ENCODE measurements at places on chromosomes 3 and 15.

GRCh38 chr15:70192490-70192889 lies 94.8 kb upstream of the TLE3 start:
- no peak for DNase-seq

GRCh38 chr3:127689266-127689860 lies 16.6 kb downstream of the ABTB1 start:
- no peak for DNase-seq

- DNase-seq, result no peak
Observed at GRCh38 chr3:23051240-23052140, 151.6 kb upstream of the UBE2E2 start.

DNA sequence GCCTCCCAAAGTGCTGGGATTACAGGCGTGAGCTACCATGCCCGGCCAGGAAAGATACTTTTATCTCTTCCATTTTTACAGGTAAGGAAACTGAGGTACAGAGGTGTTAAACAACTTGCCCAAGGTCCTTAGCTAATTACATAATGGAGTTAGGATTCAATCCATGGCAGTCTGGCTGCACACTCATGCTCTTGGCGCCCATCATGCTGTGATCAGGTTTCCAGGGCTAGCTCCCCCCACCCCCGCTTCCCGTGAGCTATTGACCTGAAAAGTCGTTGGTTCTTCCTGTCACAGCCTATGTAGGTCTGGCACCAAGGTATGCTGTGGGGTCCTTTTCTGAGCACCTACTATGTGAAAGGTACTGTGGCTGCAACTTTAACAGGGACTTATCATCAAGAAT lies 55.9 kb upstream of the LARS2 start:
- DNase-seq, result no peak

DNA sequence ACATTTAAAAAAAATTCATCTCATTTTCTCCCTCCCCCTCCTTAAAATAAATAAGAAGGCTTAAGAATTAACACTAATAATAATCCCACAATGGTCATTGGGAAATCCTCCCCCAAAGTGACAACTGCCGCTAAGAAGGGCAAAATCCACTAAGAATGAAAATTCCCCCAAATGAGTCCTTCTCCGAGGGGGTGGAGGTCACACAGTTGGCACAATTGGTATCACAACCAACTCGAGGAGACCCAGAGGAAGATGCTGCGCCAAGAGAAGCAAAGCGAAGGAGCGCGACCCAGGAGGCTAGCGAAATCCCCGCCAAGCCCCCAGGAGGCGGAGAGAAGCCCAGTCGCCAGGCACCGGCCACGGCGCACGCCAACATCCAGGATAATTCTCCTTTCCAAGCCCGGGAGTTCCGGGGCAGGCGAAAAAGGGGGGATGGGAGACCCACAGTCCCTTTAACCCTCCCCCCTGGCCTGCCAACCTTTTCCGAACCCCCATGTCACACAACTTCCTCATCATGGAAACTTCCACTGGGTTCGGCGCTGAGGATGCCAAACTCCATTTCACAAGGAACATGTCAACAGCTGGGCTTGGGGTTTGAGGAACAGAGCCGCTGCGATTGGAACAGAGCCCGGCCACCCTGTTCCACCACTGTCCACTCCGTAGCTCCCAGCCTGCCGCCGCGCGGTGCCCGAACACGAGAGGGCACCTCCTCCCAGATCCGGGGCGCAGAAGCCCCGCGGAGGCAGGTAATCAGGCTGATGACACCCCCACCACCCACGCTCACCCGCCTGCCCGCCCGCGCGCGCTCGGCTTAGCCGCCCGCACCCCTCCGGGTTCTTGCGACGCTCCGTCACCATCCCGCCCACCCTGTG lies 668 bp downstream of the THRB start:
- no peak for DNase-seq

Measured in stimulated activated CD8-positive, alpha-beta memory T cell treated with anti-CD3 and anti-CD28 coated beads, Interleukin-4, amount 100 ng/mL, for 1 hour (primary cell).